Stimulated activated CD8-positive, alpha-beta memory T cell treated with anti-CD3 and anti-CD28 coated beads, Interleukin-15, amount 100 ng/mL, for 1 hour (primary cell): ENCODE measurements at places on chromosomes 1 and 21.

- no peak for DNase-seq
Measured at GRCh38 chr21:15730484-15731242, 881 bp downstream of the USP25 start.

DNA sequence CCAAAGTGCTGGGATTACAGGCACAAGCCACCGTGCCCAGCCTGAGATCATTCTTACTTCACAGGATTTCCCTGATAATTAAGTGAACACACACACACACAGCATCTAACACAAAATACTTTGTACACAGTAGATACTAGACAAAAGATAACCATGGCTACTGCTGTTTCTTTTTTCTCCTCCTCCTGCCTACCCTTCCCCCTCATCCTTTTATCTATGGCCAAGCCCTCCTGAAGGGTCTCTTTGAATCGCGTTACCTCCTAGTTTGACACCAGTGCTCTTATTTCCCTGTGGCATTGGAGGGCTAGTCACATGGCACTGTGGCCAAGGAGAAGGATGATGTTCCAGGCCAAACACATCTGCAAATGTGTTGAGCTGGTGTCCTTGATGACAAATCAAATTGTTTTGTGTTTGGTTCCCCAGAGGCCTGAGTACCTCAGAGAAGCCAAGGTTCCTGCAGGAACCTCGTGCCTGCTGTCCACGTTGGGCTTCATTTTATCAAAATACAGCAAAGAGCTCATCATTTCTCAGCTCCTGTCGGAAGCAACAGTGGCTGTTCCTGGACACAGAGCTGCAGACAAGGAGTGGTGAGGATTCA lies 20.6 kb downstream of the NDUFS5 start:
- no peak for DNase-seq

DNA sequence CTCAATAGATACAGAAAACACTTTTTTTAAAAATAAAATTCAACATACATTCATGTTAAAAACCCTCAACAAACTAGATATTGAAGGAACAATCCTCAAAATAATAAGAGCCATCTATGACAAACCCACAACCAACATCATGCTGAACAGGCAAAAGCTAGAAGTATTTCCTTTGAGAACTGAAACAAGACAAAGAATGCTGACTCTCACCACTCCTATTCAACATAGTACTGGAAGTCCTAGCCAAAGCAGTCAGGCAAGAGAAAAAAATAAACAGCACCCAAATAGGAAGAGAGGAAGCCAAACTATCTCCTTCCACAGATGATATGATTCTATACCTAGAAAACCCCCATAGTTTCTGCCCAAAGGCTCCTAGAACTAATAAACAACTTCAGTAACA lies 46.2 kb upstream of the IVNS1ABP start:
- DNase-seq, result no peak

GRCh38 chr1:204171751-204172178 lies 5.6 kb upstream of the REN start:
- DNase-seq, result no peak

GRCh38 chr1:61056573-61057439 lies 25.6 kb upstream of the NFIA start:
- DNase-seq, result no peak

- no peak for DNase-seq
Measured at GRCh38 chr1:4284976-4285375, 369.4 kb upstream of the AJAP1 start.
